ENCODE measurements at places on chromosomes 13 and 19.

DNA sequence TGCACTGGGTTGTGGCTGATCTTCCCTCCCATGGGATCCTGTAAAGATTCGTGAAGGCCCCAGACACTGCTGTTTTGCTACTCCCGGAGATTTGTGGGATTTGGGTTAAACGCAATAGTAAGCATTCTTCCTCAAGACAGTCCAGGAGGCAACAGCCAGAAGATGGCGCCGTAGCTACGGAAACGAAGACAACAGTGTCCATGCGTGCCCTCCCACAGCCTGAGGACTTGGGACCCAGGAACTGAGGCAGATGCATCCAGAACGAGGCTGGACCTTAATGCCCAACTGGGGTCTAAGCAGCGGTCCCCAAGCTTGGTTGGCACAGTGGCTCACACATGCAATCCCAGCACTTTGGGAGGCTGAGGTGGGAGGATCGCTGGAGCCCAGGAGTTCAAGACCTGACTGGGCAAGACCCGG is 57.6 kb upstream of the ZNF507 start:
- no peaks in the 10 kb centered on the region for H3K36me3 ChIP-seq
- no peak overlapping the region for H3K4me3 ChIP-seq
- no peaks in the 10 kb centered on the region for H3K27me3 ChIP-seq

GRCh38 chr13:47184321-47184720 is 287.5 kb upstream of the HTR2A start:
- H3K27me3 ChIP-seq, result no peaks in the 10 kb centered on the region
- no peak for DNase-seq
- no peaks in the 10 kb centered on the region for H3K4me1 ChIP-seq
- H3K27ac ChIP-seq, result no peak overlapping the region

DNA sequence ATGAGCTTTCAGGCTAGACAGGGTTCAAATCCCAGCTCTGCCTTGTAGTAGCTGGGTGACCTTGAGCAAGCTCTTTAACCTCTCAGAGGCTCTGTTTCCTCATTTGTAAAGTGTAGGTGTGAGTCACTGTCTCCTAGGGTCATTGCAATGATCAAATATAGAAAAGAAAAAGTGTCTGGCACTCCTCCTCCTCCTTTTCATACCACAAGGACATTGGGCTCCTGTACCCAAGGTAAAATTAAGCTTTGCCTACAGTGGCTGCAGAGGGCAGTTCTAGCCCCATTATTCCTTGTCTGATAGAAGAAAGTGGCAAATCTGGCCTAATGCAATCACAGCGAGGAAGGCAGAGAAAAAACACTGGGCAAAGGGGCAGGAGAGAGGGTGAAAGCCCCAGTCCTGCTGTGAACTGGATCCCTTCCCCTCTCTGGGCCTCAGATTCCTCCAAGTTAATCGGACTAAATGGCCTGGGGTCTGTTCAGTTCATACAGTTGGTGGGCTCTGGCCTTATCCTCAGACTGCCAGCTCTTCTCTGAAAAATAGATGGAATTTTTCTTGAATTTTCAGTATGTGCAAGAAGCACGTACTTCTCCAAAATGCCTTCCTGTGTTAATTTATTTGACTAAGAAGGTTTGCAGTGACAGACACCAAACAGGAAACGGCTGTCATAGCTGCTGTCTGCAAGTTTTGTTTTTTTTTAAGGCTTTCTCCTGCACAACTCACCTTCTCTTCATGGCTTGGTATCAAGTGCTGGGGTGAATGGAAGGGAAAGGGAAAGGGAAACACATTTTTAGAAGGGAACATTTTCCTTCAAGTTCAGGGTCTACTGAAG is 35.3 kb downstream of the RGCC start:
- no peaks in the 10 kb centered on the region for H3K27me3 ChIP-seq
- peak overlapping the region; percentile 80 for H3K27ac ChIP-seq
- H3K36me3 ChIP-seq, result no peaks in the 10 kb centered on the region
- DNase-seq, result no peak
- H3K4me1 ChIP-seq, result peaks cover 25% of the 10 kb centered on the region

DNA sequence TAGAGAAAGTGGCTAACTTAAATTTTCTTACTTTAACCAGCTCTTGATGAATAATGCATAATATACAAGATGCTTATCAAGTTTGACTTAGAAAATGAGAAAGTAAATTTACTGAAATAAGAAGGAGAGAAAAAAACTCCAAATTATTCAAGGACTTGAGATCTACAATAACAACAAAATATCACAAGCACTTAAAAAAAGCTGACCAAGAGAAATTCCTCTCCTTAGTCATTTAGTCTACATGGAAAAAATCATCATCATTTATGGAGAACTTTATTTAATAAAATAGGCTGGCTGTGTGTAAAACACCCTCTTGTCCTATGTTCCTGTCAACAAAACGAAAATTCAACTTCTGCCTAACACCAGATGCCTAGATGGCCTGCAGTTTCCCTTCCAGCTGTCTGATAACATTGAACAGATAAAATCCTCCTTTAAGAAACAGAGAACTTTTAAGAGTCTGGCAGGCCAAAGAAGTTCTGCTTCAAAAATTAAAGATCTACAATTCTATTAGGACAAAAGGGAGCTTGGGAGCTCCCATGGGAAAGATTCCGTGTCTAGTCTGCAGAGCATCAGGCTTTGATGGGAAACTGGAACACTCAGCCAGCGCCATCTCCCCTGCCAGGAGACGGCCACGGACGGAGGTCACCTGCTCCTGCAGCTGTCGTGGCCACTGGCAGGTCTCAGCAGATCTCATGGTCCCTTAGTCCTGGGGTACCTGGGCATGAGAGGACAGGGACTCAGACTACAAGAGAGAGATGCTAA is 37.9 kb upstream of the ATP11A start:
- no peak for DNase-seq
- no peak overlapping the region for H3K4me3 ChIP-seq
- no peaks in the 10 kb centered on the region for H3K36me3 ChIP-seq

- H3K36me3 ChIP-seq, result no peaks in the 10 kb centered on the region
- peak; percentile 25 for DNase-seq
- no peak overlapping the region for H3K27ac ChIP-seq
Measured at GRCh38 chr19:47280183-47280797, 5.6 kb downstream of the INAFM1 start.

- H3K27me3 ChIP-seq, result no peaks in the 10 kb centered on the region
- H3K27ac ChIP-seq, result peak overlapping the region; percentile 60
- peaks cover 6% of the 10 kb centered on the region for H3K36me3 ChIP-seq
Measured at GRCh38 chr19:51905206-51905605, 389 bp upstream of the ZNF649 start.

GRCh38 chr13:84132491-84132890 is 250.2 kb upstream of the SLITRK1 start:
- H3K27me3 ChIP-seq, result no peaks in the 10 kb centered on the region
- no peak overlapping the region for H3K4me3 ChIP-seq
- DNase-seq, result no peak

DNA sequence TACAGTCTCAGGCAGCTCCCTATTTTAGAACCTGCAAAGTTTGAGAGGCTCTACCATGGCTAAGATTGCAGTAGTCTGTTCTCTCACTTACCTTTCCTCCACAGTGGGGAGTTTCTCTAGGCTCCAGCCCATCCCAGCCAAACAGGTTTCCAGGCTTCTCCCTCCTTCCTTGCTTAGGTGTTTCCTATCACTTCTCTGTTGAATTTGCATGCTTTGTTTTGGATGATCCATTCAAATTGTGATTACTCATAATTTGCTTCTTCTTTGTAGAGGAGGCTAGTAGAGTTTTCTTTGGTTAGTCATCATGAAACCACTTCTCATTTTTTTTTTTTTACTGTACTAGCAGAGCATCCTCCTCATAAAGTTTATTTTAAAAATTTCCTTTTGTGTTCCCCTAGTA is 1242.2 kb upstream of the MIR17HG start:
- DNase-seq, result no peak
- no peaks in the 10 kb centered on the region for H3K27me3 ChIP-seq
- no peaks in the 10 kb centered on the region for H3K36me3 ChIP-seq
- no peak overlapping the region for H3K27ac ChIP-seq
- no peak overlapping the region for H3K4me3 ChIP-seq

DNA sequence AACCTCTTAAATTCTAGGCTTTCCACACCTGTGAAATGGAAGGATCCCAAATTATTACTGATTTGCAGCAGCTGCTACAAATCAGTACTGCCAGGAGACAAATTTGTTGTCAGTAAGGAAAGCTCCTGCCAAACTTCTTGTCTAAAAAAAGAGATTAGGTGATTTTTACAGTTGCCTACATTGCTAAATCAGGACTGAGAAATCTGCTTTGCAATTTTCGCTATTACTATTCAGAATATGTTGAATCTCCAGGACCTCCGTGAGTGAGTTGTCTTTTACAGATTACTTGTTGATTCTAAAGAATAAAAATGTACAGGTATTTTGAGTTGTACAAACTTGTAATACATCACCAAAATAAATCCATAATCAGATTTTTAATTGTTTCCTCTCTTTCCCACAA is 1815.9 kb downstream of the PCDH9 start:
- H3K4me3 ChIP-seq, result no peak overlapping the region
- DNase-seq, result no peak
- no peaks in the 10 kb centered on the region for H3K36me3 ChIP-seq
- H3K27ac ChIP-seq, result no peak overlapping the region
- no peaks in the 10 kb centered on the region for H3K4me1 ChIP-seq

GRCh38 chr13:85313761-85314503 is 485.3 kb downstream of the SLITRK6 start:
- H3K4me3 ChIP-seq, result no peak overlapping the region
- H3K27ac ChIP-seq, result no peak overlapping the region

DNA sequence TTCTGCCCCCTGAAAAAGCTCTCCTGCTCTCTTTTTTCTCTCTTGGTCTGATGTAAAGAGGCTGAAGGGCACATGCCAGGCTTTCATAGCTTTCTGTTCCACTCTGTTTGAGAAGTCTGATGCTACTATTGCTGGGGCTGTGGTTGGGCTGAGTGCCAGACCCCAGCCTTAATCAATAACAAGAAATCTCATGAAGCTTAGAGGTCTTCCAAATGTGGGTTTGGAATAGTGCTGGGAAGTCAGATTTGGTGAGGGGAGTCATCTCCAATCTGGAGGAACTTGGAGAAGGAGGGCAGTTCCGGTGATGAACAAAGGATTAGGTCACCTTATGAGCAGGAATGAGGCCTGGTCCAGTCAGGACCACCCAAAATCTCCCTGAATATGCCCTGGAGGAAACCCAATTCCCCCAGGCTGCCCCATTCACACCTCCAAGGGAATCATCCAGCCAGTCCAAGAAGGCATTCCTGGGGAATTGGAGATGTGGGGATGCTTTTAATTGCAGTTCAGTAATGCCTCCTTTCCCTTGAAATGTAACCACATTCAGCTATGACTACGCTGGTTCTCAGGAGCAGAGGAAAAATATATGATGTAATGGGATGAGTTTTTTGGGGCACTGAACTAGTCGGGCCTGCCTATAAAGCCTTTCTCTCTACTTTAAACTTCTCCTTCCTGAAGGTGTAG is 102.0 kb downstream of the STARD13 start:
- DNase-seq, result no peak
- no peaks in the 10 kb centered on the region for H3K4me1 ChIP-seq
- H3K27ac ChIP-seq, result no peak overlapping the region
- no peaks in the 10 kb centered on the region for H3K27me3 ChIP-seq

- H3K27ac ChIP-seq, result no peak overlapping the region
- H3K4me1 ChIP-seq, result no peaks in the 10 kb centered on the region
- H3K4me3 ChIP-seq, result no peak overlapping the region
- no peaks in the 10 kb centered on the region for H3K36me3 ChIP-seq
Measured at GRCh38 chr13:110062077-110062776, 244.7 kb downstream of the COL4A1 start.

DNA sequence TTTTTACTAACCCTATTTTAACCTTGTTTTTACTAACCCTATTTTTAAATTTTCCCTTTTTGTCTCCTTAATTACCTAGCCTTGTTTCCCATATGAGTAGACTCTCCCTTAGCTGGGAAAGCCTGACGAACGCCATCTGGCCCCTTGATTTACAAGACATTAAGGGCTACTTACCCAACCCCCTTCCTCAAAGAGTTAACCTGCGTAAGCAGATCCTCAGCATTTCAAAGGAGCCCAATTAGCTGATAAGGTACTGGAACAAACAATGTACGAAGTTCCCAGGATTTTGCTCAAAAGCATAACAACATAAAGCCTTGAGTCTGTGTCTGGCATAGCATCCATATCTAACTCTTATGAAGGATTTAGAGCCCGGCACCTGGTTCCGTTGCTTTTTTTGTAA is 4.7 kb upstream of the MVB12A start:
- H3K36me3 ChIP-seq, result peaks cover 27% of the 10 kb centered on the region
- DNase-seq, result no peak
- H3K27me3 ChIP-seq, result no peaks in the 10 kb centered on the region
- H3K27ac ChIP-seq, result no peak overlapping the region
- H3K4me3 ChIP-seq, result no peak overlapping the region
- H3K4me1 ChIP-seq, result peaks cover 7% of the 10 kb centered on the region

DNA sequence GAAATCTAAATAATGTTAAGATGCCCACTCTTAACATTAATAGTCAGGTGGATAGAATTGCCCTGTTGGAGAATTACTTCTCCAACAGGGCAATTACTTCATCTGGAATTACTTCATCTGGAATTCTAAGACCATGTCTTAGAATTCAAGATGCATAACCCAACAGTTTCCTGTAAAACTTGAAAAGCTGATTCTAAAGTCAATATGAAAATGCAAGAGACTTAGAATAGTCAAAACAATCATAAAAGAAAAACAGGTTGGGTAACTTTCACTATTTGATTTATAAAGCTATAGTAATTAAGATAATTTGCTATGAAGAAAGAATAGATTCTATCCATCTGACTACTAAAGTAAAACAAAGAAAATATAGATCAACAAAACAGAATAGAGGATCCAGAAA is 75.2 kb downstream of the ABCC4 start:
- H3K36me3 ChIP-seq, result no peaks in the 10 kb centered on the region
- no peaks in the 10 kb centered on the region for H3K27me3 ChIP-seq
- H3K4me3 ChIP-seq, result no peak overlapping the region
- H3K4me1 ChIP-seq, result no peaks in the 10 kb centered on the region
- H3K27ac ChIP-seq, result no peak overlapping the region
- no peak for DNase-seq

- peaks cover 19% of the 10 kb centered on the region for H3K4me1 ChIP-seq
- H3K36me3 ChIP-seq, result peaks cover 6% of the 10 kb centered on the region
- H3K4me3 ChIP-seq, result peak overlapping the region; percentile 72
- H3K27me3 ChIP-seq, result no peaks in the 10 kb centered on the region
Measured at GRCh38 chr19:10271543-10272086, 695 bp downstream of the ICAM1 start.

DNA sequence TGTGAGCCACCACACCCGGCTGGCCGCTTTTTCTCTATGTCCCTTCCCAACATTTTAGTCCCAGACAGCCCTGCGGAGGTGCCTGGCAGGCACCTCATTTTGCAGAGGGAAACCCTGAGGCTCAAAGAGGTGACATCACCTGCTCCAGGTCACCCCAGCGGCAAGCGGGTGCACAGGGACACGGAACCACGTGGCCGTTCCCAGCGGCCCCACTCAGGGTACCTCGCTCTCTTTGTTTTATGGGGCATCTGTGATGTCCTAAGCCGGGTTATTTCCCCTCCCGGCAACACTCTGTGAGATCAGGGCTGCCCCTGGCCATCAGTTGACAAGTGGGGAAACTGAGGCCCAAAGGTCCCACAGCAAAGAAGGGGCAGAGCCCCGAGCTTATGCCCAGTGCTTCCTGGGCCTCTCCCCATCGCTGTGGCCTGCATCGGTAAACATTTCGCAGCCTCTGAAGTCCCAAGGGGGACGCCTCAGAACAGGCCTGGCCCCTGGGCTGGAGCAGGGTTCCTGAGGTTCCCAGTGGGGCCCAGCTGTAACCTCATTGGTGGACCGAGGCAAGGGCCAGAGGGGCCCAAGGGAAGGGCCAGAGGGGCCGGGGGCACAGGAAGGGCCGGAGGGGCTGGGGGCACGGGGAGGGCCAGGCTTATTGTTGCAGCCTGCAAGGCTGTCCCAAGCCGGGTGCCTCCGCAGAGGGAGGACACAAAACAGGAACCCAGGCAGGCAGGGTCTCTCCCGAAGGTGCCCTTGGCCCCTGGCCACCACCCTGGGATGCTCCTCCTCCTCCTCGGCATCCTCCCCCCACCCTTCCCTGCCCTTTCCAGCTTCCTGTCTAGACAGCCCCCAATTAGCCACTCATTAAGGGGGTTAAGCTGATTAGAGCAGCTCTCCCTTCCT is 39.0 kb downstream of the SMIM24 start:
- no peak overlapping the region for H3K4me3 ChIP-seq
- H3K27ac ChIP-seq, result no peak overlapping the region
- H3K27me3 ChIP-seq, result no peaks in the 10 kb centered on the region
